ENCODE measurements at places on chromosomes 4 and X.

DNA sequence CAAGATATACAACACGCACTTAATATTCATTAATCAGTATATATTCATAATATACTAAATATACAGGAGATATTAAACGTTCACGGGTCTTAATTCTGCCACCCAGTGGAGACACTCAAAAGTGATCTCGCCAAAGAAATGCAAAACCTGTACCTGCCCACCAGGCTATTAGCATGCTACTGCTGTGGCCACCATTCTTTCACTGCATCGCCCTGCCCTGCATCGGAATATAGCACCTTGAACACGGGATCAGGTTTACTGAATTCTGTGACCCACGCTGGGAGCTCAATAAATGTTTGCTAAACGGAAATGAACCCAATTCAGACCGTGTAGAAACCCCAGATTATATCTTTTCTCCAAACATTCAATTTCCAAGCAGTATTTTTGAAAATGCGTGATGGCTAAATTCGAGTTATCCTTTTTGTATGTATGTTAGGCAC, 840 bp upstream of the CLCN3 start:
- peak; percentile 31 for DNase-seq

DNA sequence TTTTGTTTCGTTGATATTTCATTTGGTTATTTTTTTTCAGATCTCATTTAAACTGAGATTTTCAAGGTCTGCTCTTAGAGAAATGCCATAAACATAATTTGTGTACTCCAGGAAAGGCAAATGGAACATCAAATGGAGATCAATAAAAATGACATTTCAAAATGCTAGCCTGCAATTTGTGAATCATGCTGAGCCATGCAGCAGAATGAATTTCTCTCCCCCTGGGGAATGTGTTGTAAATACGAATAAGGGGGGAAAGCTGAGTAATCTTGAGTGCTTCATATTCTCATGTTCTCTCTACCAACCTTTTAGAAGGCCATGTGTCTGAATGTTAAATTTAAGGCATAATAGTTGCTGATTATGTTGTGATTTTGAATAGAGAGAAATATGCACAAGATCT, 7.8 kb downstream of the ZCCHC4 start:
- no peak for DNase-seq

- peak; percentile 38 for DNase-seq
Observed at GRCh38 chrX:40108959-40109287, 11.2 kb upstream of the BCOR start.

- no peak for DNase-seq
Observed at GRCh38 chr4:148749403-148749802, 307.2 kb upstream of the NR3C2 start.

- DNase-seq: no peak
Observed at GRCh38 chr4:185464887-185465286, 6.6 kb downstream of the CCDC110 start.

- DNase-seq: peak; percentile 44
Observed at GRCh38 chrX:111519215-111519614, 7.8 kb downstream of the SERTM2 start.

GRCh38 chr4:165711436-165711835, 161.6 kb upstream of the TLL1 start:
- no peak for DNase-seq

DNA sequence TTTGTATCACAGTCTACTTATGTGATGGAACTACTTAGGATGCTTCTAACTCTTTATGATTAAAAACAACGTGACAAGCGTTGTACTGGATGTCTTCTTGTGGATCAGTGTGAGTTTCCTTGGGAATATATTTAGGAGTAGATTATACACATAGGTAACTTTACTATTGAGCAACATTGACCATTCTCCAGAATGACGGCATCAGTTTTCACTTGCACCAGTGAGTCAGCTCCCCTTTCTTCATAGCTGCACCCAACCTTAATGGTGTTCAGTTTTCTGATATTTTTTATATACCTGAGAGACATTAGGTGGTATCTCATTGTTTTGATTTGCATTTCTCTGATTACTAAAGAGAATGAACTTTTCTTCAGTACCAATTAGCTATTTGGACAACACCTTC, 343.9 kb downstream of the ADGRL3 start:
- no peak for DNase-seq

Data from MV-4-11 (cell line).